NCI-H748 treated with DMSO at 0.1 percent for 48 hours (cell line): ENCODE measurements at places on chromosomes 2 and 18.

DNA sequence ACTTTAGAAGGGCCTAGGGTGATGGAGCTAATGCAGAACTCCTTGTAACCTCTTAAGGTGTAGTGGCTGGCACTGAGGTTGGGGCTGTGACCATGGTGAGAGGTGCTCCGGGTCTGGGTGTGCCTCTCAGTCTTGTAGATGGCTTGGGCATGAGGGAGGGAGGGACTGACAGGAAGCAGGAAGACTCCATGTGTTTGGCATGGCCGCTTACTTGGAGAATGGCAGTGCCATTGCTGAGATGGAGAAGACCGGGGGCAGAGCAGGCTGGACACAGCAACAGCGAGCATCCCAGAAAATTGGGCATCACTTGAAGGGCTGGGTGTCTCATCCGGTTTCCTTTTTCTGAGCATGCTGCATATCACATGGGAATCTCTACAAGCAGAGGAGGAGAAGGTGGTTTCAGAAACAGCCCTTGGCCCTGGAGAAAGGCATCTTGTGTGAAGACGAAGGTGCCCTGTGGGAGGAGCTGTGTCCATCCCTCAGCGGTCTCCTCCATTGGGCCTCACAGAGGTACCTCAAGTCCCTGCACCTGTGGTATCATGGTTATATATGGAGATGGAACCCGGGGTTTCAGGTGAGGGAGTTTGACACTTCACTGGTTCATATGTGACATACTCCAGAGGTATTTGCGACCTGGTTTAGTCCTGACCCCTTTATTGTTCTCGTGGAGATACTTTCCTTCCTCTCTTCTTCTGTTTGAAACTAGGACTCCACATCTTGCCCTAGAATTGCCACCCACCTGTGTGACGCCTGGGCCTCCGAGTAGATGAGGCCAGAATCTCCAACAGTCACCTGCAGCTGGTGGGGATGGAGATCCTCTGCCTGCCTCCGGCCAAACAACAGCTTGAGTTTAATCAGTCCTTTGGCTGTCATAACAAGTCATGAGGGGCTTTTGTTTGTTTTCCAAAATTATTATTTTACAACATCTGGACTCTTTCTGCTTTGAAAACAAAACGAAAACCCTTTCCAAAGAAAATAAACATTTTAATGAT lies 45.6 kb downstream of the INPP4A start:
- DNase-seq = no peak

DNA sequence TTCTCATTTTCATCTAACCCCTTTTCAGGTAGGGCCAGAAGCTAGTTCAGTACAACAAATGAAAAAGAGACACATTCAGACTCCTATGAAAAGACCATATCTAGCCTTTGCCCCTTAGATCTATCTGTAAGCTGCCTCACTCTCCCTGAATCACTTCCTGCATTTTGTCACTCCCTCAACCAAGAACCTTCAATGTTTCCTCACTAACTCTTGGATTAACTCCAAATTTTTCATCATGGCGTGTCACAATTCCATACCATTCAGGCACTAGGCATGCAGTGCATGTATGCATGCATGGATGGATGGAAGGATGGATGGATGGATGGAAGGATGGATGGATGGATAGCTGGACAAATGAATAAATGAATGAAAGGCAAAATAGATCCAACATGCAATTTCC lies 356.9 kb downstream of the TNS1 start:
- no peak for DNase-seq

GRCh38 chr2:157329524-157329923 lies 3.9 kb upstream of the ERMN start:
- DNase-seq = peak; percentile 66

DNA sequence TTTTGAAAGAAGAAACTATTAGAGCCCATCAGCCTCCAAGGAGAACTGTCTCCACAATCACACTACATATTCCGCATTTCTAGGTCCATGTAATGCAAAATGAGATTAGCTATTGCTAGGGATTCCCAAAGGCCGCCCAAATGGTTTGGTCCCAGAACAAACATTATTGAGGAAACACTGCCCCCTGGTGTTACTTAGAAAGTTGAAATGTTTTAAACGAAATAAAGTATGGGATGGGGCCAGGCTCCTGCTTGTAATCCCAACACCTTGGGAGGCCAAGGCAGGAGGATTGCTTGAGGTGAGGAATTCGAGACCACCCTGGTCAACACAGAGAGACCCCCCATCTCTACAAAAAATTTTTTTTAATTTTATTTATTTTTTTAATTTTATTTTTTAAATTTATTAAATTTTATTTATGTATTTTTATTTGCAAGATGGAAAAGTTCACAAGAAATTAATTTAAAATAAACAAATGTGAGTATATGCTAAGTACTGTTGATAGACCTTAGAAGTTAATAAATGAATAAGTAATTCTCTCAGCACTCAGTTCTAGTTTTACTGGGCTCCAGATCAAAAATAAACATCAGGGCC lies 5.5 kb downstream of the NHEJ1 start:
- peak; percentile 69 for DNase-seq

GRCh38 chr2:241456546-241456945 lies 51.8 kb downstream of the STK25 start:
- no peak for DNase-seq

GRCh38 chr2:105795575-105795934 lies 50.8 kb downstream of the NCK2 start:
- DNase-seq = no peak

DNA sequence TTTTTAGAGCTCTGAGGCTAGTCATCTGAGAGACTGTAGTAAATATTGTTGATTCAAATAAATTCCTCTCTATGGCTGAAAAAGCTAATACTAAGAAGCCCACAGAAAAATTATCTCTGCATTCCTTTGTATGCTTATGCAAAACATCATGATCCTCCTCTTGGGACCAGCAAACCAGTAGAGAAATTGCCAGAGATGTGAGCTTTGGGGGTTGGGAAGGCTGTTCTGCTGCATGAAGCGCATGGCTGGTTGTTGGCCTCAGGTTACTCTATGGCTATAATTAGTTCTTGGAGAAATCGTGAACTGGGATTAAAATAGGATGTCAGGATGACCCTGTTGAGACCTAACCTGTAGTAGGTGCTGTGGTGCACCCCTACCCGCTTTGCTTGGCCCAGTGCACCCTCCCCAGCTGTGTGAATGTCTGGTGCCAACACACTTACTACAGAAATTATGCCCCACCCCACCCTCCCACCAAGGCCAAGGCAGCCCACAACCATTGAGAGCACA lies 35.5 kb upstream of the C1D start:
- DNase-seq = no peak

DNA sequence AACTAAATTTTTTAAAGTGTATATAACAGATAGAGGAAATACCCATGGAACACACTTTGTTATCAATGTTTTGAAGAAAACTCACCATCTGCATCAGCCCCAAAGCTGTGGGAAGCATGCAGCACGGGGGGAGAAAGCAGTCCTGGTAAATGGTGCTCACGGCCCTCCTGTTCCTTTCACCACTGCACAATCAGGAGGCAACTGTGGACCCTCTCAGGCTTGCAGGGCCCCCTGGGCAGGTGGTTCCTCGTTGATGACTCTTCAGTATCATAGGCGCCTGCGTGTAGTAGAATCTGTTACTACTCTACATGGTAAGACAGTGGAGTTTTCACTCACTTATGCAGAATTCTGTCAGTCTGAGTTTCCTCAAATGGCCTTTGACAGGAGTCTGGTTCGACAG lies 4.9 kb upstream of the CNDP1 start:
- DNase-seq = no peak

DNA sequence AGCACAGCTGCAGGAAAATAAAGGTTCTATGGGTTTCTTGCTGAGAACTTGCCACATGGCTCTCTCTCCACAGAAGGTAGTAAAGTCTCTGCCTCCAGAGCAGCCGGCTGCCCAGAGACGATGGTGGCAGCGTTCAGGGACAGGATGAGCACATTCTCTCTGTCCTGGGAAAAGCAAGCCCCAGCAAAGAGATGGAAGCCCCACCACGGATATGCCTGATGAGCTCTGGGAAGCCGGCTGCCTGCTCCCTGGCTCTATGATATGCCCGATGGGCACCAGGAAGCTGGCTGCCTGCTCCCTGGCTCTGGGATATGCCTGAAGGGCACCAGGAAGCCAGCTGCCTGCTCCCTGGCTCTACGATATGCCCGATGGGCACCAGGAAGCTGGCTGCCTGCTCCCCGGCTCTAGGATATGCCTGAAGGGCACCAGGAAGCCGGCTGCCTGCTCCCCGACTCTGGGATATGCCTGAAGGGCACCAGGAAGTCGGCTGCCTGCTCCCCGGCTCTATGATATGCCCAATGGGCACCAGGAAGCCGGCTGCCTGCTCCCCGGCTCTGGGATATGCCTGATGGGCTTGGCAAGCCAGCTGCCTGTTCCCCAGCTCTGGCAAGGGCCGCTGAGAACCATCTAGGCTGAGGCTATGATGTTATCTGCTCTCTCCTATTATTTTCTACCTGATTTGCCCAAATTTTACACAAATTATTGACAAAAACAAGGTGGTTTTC lies 21.5 kb upstream of the SNTG2 start:
- no peak for DNase-seq

- DNase-seq = no peak
Observed at GRCh38 chr2:215758691-215759090, 254.7 kb downstream of the MREG start.

DNA sequence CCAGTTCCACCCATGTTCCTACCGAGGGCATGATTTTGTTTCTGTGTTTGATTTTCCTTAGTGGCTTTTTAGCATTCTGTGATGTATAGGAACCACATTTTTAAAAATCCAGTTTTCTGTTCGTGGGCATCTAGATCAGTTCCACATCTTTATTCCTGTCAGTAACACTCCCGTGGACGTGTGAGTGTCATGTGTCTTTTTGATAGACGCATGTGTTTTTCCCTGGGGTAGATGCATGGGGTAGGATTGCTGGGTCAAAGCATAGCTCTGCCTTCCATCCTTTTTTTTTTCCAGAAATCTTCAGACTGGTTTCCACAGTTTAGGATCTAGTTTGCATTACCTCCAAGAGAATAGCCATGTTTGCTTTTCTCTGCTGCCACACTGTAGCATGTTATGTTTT lies 38.7 kb downstream of the CCDC74A start:
- DNase-seq = no peak

- no peak for DNase-seq
Observed at GRCh38 chr2:193336781-193337180, 1142.0 kb upstream of the TMEFF2 start.

- DNase-seq = no peak
Observed at GRCh38 chr2:58540681-58541080, 299.6 kb upstream of the FANCL start.

DNA sequence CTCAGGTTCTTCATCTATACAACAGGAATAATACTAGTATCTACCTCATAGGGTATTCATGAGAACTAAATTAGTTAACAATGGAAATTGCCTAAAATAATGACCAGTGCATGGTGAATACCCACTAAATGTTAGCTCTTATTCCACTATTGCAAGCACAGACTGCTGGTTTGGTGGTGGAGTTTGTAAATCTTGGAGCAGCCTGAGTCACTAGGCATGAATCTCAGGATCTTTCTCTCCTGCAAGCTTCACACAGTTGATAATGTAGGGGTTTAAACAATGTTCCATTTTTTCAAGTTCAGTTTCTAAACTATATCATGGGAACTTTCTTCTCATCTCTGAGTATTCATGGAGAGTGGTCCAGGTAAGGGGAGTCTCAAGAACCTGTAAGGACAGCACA lies 84.0 kb downstream of the OSR1 start:
- no peak for DNase-seq

DNA sequence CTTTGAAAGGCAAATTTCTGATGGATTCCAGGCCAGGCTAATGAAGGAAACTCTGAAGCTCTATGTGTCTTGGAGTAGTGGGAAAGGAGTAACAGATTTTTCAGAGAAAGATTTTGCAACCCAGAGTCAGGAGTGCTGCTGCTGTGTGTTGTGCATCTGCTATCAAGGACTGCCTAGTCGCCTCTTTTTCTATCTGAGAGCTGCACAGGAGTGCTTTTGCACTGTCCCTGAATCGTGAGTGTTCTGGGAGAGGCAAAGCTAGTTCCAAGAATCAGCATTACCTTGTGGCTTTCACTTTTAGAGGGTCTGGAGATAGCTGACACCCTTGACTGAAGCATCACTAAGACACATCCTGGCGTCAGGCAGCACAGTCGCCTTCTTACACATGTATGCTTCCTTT lies 336.4 kb downstream of the PARD3B start:
- DNase-seq = no peak

DNA sequence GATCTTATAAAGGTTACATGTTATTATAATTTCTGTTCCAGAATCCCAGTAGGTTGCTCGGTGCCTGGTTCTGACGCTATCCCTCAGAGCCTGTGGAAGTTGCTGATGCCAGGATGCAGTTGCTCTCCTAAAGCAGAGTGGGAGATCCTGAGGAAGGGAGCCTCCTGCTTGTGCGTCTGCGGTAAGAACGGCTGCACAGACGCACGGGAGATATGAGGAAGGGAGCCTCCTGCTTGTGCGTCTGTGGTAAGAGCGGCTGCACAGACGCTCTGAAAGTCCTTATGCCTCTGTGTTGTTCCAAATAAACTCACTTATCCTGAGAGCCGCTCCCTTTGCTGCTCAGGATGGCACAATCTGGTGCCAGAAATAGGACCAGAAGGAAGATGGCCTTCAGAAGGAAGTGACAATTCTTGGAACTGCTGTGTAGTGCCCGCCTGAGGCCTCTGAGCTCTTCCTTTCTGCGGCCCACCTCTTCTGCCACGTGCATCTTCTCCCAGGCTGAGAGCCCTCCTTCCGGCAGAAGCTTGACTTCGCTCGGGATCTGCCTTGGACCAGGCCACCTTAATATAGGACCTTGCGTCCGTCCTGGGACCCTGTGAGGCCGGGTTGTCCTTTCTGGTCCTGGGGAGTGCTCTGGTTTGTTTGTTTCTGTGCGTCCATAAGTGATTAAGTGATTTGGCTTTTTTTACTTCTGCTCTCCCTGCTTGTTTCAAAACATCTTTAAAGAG lies 89.5 kb downstream of the RTP5 start:
- no peak for DNase-seq

DNA sequence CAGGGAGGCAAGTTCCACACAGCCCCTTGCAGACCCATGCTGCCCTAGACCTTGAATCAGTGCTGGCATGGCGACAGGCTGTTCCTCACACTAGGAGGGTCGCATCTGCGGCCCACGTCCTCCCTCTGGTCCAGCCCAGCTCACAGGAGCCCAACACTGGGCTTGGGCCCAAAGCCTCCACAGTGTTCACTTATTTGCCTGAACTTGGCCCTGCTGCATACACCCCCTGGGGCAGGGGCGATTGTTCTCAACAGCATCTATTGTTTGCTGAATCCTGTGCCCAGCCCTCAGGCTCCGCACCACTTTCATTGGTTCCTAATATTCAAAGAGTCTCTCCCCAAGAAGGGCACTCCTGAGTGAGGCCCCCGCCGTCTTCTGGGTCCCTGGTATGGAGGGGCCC lies 90.7 kb downstream of the ZBTB7C start:
- no peak for DNase-seq
